ENCODE measurements at places on chromosomes 11 and 22.
A peak's percentile ranks its signal among the peaks of the same experiment; 100 is the strongest.

DNA sequence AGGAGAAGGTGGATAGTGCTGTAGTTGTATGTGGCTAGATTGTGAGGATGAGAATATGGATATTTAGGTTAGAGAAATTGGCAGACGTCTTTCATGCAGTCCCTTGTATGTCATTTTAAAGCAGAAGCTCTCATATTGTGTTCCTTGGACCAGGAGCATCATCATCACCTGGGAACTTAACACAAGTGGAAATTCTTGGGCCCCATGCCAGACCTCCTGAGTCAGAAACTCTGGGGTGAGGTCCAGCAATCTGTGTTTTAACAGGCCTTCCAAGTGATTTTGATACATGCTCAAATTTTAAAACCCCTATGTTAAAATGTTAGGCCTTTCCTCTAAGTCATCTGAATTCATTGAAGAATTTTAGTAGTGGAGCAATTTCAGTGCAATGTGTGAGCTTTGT lies 34.8 kb downstream of the JHY start:
- DNase-seq = no peak

GRCh38 chr11:3942956-3943497 lies 87.6 kb downstream of the STIM1 start:
- no peak for DNase-seq

DNA sequence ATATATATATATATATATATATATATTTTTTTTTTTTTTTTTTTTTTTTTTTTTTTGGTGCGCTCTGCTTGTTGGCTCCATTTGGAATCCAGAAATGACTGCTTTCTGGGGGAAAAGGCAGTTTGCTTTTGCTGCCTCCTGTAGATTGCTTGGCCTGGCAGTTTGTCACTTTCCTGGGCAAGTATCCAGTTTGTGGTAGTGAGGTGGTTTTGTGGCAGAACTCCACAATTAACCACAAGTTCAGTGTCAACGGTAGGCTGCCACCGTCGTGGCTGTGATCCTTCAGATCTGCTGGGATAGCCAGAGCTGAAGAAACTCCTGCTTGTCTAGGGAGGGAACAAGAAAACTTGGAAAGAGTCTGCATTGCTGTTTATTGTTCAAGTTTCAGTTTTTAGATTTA lies 5.0 kb upstream of the PDE3B start:
- DNase-seq = no peak

- no peak for DNase-seq
These were observed 43.7 kb downstream of the MOB2 start for GRCh38 chr11:1442807-1443366.

- no peak for DNase-seq
These were observed 94.3 kb upstream of the ZC3H12C start for GRCh38 chr11:109998921-109999320.

- DNase-seq = peak; percentile 90
These were observed 50.3 kb downstream of the TEAD1 start for GRCh38 chr11:12724301-12725054.

DNA sequence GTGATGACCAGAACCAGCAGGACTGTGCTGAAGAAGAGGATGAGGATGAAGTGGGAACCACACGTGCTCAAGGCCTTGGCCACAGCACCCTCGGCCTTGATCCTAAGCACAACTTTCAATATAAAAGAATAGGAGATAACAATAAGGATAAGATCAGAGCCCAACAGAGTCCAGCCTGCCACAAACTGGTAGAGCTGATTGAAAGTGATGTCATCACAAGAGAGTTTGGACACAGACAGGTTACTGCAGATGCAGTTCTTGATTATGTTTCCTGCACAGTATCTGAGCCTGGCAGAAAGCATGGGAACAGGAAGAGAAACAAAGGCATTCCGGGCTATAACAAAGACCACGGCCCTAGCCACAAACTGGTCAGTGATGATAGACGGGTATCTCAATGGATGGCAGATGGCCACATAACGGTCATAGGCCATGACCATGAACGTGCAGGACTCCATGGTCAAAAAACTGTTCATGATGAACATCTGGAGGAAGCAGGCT lies 4.5 kb downstream of the OR56A4 start:
- DNase-seq = no peak

GRCh38 chr11:34397120-34397519 lies 39.3 kb upstream of the ABTB2 start:
- DNase-seq = no peak

DNA sequence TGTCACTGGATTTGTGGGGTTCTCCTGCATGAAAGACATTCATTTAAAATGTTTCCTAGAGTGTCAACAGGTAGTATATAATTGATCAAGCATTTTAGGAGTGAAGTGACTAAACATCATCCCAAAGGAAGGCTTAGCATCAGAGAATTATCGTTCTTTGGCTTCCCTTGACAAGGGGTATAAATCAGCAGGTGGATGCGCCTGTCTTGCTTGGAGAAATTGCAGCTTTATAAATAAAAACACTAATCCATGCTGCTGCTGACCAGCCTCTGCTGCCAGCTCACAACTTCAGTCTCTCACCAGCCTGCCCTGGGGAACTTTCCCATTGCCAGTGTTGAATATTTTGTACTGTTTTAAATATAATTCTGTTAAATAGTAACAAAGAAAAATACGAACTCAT lies 1184.7 kb upstream of the TENM4 start:
- DNase-seq = no peak

GRCh38 chr11:130449996-130450769 lies 1.7 kb downstream of the ADAMTS15 start:
- DNase-seq = no peak

GRCh38 chr11:8732324-8732670 lies 49.7 kb downstream of the RPL27A start:
- no peak for DNase-seq

GRCh38 chr11:9574622-9575259 lies 1.3 kb downstream of the WEE1 start:
- no peak for DNase-seq

GRCh38 chr22:48895831-48896765 lies 931.6 kb downstream of the BRD1 start:
- no peak for DNase-seq

DNA sequence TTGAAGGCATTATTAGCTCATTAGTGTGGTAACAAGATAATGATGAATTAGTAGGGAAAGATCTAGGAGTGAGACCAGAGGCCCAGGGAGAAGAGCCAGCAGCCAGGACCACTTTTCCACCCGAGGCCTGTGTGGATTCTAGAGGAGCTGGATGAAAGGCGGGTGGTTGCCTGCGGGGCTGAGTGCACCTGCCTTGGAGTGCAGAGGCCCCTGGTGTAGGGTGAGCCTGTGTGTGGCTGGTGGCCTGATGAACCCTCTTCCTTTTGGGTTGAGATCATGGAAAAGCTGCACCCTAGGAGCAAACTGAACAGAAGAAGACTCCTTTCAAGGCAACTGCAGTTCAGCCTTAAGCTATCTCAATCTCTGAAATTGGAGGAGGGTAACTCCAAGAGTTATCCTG lies 5.9 kb upstream of the TP53AIP1 start:
- no peak for DNase-seq

DNA sequence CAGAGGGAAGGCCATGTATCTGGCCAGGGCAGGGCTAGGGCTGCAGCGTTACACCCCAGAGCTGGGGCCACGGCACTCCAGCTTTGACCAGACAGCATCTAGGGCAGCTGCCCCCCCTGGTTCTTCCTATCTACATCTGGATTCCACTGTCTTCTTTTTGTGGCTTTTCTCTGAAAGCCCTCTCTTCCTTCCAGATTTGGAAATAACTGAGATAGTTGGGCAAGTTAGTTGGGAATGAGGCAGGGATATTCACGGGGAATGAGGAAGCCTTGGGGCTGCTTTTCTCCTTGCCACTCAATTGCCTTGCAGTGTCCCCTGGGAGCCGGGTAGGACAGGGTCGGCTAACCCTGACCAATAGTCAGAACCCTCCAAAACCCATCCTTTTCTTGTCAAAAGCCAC lies 26.8 kb downstream of the CLMP start:
- no peak for DNase-seq

GRCh38 chr11:68504432-68505066 lies 44.0 kb downstream of the PPP6R3 start:
- DNase-seq = no peak

DNA sequence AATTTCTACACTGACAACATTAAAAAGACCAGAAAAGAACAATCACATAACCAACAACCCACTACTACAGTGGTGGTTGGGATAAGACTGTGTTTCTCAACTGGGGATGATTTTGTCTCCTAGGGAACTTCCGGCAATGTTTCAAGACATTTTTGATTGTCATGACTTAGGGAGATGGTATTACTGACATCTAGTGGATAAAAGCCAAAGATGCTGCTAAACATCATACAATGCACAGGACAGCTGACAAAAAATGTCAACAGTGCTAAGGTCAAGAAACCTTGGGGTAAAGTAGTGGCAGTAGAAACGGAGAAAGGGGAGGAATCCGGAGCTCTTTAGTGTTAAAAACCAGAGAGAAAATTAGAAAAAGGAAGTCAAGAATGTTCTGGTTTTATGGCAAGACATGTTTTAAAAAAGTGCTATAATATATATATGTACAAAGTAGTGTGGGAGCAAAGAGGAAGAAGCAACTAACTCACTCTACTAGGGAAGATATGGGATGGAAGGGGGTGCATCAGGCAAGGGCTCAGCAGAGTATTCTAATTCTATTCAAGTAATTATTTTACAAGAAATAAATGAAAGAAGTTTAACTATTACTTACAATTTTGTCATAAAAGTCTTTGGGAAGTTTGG lies 37.2 kb downstream of the CKAP5 start:
- no peak for DNase-seq

DNA sequence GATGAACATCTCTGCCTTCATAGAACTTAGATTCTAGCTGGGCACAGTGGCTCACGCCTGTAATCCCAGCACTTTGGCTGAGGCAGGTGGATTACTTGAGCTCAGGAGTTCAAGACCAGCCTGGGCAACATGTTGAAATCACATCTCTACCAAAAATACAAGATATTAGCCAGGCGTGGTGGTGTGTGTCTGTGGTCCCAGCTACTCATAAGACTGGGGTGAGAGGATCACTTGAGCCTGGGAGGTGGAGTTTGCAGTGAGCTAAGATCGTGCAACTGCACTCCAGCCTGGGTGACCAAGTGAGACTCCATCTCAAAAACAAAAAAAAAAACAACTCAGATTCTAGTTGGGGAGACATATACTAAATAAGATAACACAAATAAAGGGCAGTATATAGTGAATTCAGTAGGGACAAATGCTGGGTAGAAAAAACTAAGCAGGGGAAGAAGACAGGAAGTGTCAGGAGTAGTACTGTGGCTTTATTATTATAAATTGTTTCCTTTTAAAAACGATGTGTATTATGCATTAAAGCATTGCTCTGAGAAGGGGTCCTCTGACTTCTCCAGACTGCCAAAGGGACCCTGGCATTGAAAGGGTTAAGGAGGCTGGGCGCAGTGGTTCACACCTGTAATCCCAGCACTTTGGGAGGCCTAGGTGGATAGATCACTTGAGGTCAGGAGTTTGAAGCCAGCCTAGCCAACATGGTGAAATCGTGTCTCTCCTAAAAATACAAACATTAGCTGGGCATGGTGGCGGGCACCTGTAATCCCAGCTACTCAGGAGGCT lies 46.7 kb downstream of the PACS1 start:
- DNase-seq = no peak

DNA sequence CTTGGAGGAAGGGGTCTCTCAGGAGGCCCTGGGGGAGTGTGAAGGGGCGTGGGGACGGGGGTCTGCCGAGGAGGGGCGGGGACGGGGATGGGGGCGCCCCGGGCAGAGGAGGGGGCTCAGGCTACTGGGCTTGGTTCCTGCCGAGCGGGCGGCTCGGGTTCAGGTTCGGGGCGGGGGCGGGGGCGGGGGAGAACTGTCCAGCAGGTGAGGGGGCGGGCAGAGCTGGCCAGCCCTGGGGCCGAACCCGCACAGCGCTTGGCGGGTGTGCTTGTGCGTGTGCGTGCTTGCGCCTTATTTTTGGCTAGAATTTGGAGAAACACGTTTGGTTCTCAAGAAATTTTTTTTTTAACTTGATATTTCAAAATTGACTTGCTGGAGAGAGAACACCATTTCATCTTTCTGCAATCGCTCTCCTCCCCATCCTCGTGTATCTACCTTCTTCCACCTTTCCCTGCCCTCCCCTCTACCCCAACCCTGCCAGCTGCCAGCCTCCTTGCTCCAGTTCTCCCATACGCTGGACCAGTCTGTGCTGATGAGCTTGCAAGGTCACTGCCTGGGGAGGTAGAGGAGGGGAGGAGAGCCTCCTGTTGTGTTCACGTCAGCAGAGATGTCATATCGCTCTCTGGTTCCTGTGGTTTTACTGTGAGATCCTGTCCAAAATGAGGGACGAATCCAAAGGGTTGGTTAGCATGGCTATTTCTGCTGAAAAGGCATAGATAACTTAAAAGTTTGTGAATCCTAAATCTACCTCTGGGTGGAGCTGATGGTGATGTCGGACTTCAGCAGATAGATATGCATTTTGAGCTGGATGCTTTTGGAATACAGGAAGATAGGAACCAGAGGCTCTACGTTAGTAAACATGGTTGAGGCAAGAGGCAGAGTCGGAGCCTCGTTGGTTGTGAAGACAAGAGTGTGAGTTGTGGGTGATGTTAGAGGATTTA lies 668 bp downstream of the MADD start:
- no peak for DNase-seq

- no peak for DNase-seq
These were observed 104.7 kb upstream of the PITPNB start for GRCh38 chr22:28023774-28024173.

DNA sequence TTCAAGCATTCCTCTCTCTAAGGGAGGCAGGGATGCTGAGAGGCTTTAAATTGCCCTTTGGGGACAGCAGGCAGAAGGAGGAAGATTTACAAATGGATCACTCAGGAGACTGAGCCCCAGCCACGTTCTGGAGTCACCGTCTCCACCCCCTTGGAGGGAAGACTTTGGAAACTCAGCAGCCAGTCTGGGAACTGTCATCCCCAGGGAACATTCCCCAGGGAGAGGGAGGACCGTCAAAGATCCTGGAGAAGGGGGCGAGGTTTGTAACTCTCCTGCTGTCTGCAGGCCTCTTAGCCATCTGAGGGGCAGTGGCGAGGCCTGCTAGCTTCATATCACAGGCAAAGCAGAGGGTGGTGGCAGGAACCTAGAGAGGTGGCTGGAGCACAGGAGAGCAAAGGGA lies 56.1 kb upstream of the SLC22A12 start:
- DNase-seq = no peak

DNA sequence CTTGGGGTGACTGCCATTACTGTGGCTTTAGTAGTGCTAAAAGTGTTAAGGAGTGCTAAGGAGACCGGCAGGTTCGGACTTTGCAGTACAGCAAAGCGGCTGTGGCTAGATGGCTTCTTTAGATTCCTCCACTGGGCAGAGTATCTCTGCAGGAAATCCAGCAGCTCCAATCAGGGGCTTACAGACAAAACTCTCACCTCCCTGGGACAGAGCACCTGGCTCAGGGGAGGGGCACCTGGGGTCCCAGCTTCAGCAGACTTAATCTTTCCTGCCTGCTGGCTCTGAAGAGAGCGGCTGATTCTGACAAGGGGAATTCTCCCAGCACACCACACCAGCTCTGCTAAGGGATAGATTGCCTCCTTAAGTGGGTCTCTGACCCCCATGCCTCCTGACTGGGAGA lies 668.8 kb upstream of the TENM4 start:
- no peak for DNase-seq

GRCh38 chr11:2097356-2097997 lies 41.7 kb downstream of the IGF2 start:
- no peak for DNase-seq

GRCh38 chr11:43904742-43905535 lies 24.3 kb downstream of the ALKBH3 start:
- no peak for DNase-seq

- DNase-seq = no peak
These were observed 20.3 kb downstream of the FLI1 start for GRCh38 chr11:128714123-128714522.

- no peak for DNase-seq
These were observed 48.0 kb downstream of the CSTPP1 start for GRCh38 chr11:46984548-46984947.

- no peak for DNase-seq
These were observed 38.4 kb upstream of the PHF21A start for GRCh38 chr11:46159680-46160079.
